ENCODE measurements at places on chromosomes 11 and 22. TPM values are rescaled to one million over a fixed set of nuclear protein-coding genes. Genes with fewer than 3 reads are reported as not detected.

Gene PATE2
- total RNA-seq: not detected

Gene OAF
- 4.6 TPM for total RNA-seq

Gene RTN4R
- 2.7 TPM for total RNA-seq

Gene FAM168A
- total RNA-seq: 23.1 TPM

Gene RAG2
- not detected for total RNA-seq

Gene OR10A2
- not detected for total RNA-seq

Gene TESMIN
- total RNA-seq: 6.3 TPM

Gene RIMBP3B
- total RNA-seq: 2.7 TPM

Gene GAL3ST1
- 4.0 TPM for total RNA-seq

Gene SESN3
- total RNA-seq: 89.8 TPM

Gene ATP6V1E1
- 86.5 TPM for total RNA-seq

Gene PRRG4
- not detected for total RNA-seq

Gene SOX10
- total RNA-seq: not detected

Gene B4GALNT4
- total RNA-seq: 1.2 TPM

Gene SLC5A12
- not detected for total RNA-seq

Gene CD3G
- total RNA-seq: 155 TPM

Gene TSPO
- 98.4 TPM for total RNA-seq

Gene PIWIL4
- total RNA-seq: 0.80 TPM

Gene SORL1
- 321 TPM for total RNA-seq

Gene MMP27
- total RNA-seq: not detected

Gene NCAM1
- total RNA-seq: not detected

Gene CAVIN3
- total RNA-seq: 0.61 TPM

Gene POU2AF3
- not detected for total RNA-seq

Gene UBQLN3
- total RNA-seq: 0.49 TPM

Gene PRR5L
- 2.6 TPM for total RNA-seq

Gene SAA4
- total RNA-seq: not detected

Gene C11orf86
- not detected for total RNA-seq
